Fibroblast of gingiva (primary cell): ENCODE measurements at places on chromosomes 16 and 17.

- DNase-seq, result no peak
Observed at GRCh38 chr16:57689762-57690558, 4.6 kb upstream of the DRC7 start.

- no peak for DNase-seq
Observed at GRCh38 chr16:31274831-31275816, 15.3 kb downstream of the ITGAM start.

DNA sequence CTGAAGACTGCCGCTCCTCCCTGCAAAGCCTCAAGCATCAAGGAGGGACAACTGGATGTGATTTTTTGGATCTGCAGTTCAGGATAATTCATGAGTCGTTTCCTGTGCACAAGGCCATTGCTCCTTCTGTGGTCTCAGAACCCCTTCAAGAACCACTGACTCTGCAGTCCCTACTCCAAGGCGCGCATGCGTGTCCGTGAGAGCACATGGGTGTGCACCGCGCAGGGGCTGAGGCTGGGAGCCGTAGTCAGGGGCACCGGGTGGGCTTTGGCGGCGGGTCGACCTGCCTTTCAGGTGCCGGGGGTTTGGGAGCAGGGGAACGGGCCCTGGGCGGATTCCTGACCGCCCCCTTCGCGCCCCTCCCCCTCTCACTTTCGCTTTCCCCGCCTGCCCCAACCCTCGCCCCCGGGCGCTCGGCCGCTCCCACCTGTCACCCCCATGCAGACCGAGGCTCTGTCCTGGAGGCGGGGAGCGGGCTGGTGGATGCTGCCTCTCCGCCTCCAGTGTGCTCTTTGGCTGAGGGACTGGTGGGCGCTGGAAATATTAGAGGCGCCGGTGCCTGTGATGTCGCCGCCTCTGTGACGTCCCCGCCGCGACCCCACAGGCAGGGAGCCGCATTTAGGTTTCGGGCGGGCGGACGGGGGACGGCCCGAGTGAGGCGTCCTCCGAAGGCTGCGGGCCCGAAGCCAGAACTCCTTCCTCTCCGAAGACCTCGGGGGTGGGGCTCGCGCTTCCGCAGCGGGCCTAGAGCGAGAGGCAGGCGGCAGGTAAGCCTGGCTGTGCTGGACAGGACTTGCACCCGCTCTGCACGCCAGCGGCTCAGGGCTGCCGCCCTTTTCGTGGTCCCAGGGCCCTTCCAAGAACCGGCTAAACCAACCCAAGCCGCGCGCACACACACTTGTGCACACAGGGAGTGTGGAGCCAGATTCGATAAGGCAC, at the start of gene SPATA32:
Gene SPATA32, minus strand, starts transcription at position 518 of the 939 bp plus-strand sequence. Its CDS starts 78 bp downstream, at position 440.
- no peak for DNase-seq

GRCh38 chr17:62805234-62805633, 2.9 kb downstream of the MARCHF10 start:
- DNase-seq, result no peak

GRCh38 chr16:55660828-55661227, 5.0 kb downstream of the SLC6A2 start:
- no peak for DNase-seq

DNA sequence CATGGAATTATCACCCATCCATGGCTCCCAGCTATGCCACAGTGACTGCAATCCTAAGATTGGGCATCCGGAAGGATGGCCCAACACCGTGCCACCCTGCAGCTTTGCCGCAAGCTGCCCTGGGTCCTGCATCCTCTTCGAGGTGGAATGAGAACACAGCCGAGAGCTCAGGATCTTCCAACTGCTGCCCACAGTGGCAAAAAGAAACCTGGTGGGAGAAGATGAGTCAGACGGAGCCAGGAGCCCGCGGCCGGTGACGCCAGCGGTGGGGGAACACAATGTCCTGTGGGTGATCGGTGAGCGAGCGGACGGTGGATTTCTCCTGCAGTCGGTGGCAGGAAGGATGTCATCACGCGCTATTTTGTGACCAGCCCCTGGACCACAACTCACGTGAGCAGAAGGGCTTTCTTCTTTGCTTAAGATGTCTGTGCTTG, 20.1 kb downstream of the CD7 start:
- peak; percentile 94 for DNase-seq

DNA sequence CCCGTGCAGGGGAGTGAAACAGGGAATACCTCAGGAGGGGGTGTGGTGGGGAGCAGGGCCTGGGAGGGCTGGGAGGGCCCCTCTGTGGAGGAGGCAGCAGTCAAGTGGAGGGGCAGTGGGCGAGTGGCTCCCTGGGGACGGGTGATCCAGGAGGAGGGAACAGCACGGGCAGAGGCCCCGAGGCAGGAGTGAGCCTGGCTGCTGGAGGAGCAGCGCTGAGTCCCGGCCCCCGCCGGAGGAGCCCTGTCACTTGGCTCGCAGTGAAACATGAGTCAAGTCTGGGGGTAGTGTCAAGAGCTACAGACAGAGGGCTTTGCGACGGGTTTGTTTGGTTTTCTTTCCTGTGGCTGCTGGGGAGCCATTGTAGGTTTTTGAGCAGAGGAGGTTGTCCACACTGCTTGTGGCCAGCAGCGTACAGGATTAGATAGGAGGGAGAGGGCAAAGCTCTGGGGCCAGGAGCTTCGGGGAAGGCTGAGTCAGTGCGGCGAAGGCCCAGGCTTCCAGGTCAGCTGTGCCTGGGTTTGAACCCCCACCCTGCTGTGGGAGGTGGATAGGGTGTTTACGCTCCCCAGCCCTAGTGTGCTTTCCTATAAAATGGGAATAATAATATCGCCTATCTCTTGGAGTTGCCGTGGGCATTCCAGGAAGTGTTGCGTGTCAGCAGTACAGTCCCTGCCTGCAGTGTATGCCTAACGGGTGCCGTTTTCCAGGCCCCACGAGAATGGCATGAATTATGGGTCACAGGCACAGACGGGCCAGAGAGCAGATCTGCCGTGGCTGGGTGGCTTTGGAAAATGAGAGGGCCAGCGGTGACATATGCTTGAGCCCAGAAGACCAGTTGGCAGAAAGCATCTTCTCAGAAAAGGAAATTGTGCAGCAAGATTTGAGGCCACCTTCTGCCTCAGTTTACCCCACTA, 115.9 kb upstream of the CIBAR2 start:
- DNase-seq, result no peak
